ENCODE measurements at places on chromosomes 1 and 21. TPM values are rescaled to one million over a fixed set of nuclear protein-coding genes. Genes with fewer than 3 reads are reported as not detected.

Gene G0S2
- total RNA-seq, result 92.7 TPM

Gene GBP4
- 29.9 TPM for total RNA-seq

Gene HCRTR1
- not detected for total RNA-seq

Gene KCNC4
- total RNA-seq, result 15.0 TPM

Gene FCGR3B
- not detected for total RNA-seq

Gene REN
- total RNA-seq, result not detected

Gene RYR2
- 0.02 TPM for total RNA-seq

Gene TFF1
- total RNA-seq, result not detected

Gene TGFB2
- not detected for total RNA-seq

Gene OR10J1
- total RNA-seq, result not detected

Gene LCE5A
- total RNA-seq, result not detected

Gene PRAMEF12
- total RNA-seq, result not detected

Gene CFHR2
- total RNA-seq, result not detected

Gene TCHH
- total RNA-seq, result not detected

Gene PGBD5
- total RNA-seq, result 0.02 TPM

Gene F13B
- total RNA-seq, result not detected

Gene NIBAN1
- total RNA-seq, result 19.8 TPM

Gene LENEP
- 0.36 TPM for total RNA-seq

Gene FCRL4
- not detected for total RNA-seq

Gene HES3
- not detected for total RNA-seq

Gene LCE1D
- total RNA-seq, result not detected

Gene CSF3R
- not detected for total RNA-seq

Gene AMPD1
- total RNA-seq, result not detected

Gene ANGPTL1
- not detected for total RNA-seq

Gene LCE1B
- not detected for total RNA-seq

Gene APOBEC4
- total RNA-seq, result not detected

Gene TMEM82
- total RNA-seq, result not detected

Gene TP73
- total RNA-seq, result 0.65 TPM

Gene KIF17
- total RNA-seq, result not detected

Gene TMEM200B
- 1.5 TPM for total RNA-seq

Gene MATN1
- not detected for total RNA-seq

Gene LIN28A
- not detected for total RNA-seq

Gene TMEM269
- total RNA-seq, result 0.33 TPM

Gene GBP1
- 67.9 TPM for total RNA-seq

Gene URB2
- total RNA-seq, result 13.8 TPM

Gene DFFA
- 32.8 TPM for total RNA-seq

Gene MXRA8
- total RNA-seq, result not detected
